CD4-positive, alpha-beta T cell (primary cell): ENCODE measurements at places on chromosomes 6 and 20. TPM values are rescaled to one million over a fixed set of nuclear protein-coding genes. Genes with fewer than 3 reads are reported as not detected.
A peak's percentile ranks its signal among the peaks of the same experiment; 100 is the strongest.

PRL gene
- total RNA-seq = not detected

LY6G6D gene
- total RNA-seq = not detected

LKAAEAR1 gene
- 0.30 TPM for total RNA-seq

RSPO4 gene
- total RNA-seq = 0.25 TPM

GRM1 gene
- not detected for total RNA-seq

C6orf136 gene
- total RNA-seq = 20.3 TPM

CCM2L gene
- not detected for total RNA-seq

ARID1B gene
- 125 TPM for total RNA-seq

NHLRC1 gene
- 0.11 TPM for total RNA-seq

IPCEF1 gene
- 96.8 TPM for total RNA-seq

ZNF311 gene
- total RNA-seq = 0.31 TPM

NKX2-4 gene
- not detected for total RNA-seq

SLC24A3 gene
- total RNA-seq = not detected

GNL1 gene
- 151 TPM for total RNA-seq

- no peak for DNase-seq
- peaks cover 91% of the 10 kb centered on the region for H3K4me1 ChIP-seq
- H3K27me3 ChIP-seq = no peaks in the 10 kb centered on the region
- H3K36me3 ChIP-seq = no peaks in the 10 kb centered on the region
- H3K27ac ChIP-seq = peak overlapping the region; percentile 98
Measured at GRCh38 chr6:30515106-30515505, 25.8 kb downstream of the HLA-E start.

DNA sequence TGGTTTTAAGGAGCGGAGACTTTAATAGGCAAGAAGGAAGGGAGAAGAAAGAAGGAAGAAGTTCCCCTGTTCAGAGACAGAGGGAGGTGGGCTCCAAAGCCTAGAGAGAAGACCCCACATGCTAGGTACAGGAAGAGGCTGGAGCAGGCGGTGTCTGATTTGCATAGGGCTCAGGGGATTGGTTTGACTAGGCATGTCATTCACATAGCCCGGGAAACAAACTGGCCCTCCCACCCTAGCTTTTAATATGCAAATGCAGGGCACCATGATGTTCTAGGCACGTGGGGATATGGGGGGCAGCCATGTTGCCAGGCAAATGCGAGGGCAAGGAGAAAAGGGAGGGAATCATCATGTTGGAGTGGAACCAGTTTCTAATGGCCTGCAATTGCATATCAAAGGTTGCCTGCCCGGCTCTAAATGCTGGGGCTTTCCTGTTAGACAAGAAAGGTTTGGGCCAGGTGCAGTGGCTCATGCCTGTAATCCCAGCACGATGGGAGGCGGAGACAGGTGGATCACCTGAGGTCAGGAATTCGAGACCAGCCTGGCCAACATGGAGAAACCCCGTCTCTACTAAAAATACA lies 34.3 kb upstream of the AGPAT4 start:
- no peaks in the 10 kb centered on the region for H3K27me3 ChIP-seq
- no peak overlapping the region for H3K4me3 ChIP-seq
- no peak overlapping the region for H3K27ac ChIP-seq
- no peaks in the 10 kb centered on the region for H3K4me1 ChIP-seq
- no peak for DNase-seq

DNA sequence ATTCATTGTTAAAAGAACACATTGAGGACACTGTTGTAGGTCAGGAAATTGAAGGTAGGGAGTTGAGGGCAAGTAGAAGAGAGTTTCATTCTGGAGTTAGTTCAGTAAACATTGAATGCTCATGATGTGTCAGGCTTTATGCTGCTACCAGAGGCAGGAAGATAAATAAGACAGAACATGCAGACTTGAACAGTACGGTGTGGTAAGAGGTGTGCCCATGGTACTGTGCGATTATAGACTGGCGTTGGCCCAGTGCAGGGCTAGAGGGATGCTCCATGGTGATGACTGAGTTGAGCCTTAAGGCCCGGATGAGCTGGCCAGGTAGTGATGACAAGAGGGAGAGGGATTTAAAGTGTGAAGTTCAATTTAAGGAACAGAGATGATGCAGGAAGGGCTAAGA lies 50.8 kb downstream of the CARMIL1 start:
- no peaks in the 10 kb centered on the region for H3K36me3 ChIP-seq
- H3K4me1 ChIP-seq = peaks cover 8% of the 10 kb centered on the region
- DNase-seq = no peak

DNA sequence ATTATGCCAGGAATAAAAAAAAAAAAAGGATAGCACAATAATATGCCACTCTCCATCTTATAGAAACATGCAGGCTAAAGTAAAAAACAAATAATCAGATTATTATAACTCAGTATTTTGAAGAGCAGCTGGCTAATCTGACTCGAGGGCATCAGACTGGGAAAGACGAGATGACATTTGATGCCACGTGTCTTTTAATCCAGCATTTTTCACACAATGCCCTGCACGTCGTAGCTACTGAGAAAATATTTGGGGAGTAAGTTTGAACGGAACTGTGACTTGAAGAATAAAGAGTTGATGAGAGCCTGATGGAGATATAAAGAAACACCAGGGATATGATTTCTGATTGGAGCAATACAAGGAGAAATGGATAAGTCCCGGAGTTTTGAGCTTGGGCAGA lies 237.7 kb downstream of the ARID1B start:
- no peak overlapping the region for H3K27ac ChIP-seq
- no peak for DNase-seq
- no peaks in the 10 kb centered on the region for H3K27me3 ChIP-seq
- no peaks in the 10 kb centered on the region for H3K36me3 ChIP-seq

GRCh38 chr6:113202852-113203714 lies 654.1 kb upstream of the MARCKS start:
- no peak for DNase-seq
- no peaks in the 10 kb centered on the region for H3K4me1 ChIP-seq
- no peak overlapping the region for H3K4me3 ChIP-seq
- H3K27ac ChIP-seq = no peak overlapping the region
- no peaks in the 10 kb centered on the region for H3K27me3 ChIP-seq

- no peak overlapping the region for H3K4me3 ChIP-seq
- H3K27ac ChIP-seq = no peak overlapping the region
- DNase-seq = no peak
- H3K4me1 ChIP-seq = no peaks in the 10 kb centered on the region
Measured at GRCh38 chr20:57779401-57780003, 69.7 kb upstream of the PMEPA1 start.

DNA sequence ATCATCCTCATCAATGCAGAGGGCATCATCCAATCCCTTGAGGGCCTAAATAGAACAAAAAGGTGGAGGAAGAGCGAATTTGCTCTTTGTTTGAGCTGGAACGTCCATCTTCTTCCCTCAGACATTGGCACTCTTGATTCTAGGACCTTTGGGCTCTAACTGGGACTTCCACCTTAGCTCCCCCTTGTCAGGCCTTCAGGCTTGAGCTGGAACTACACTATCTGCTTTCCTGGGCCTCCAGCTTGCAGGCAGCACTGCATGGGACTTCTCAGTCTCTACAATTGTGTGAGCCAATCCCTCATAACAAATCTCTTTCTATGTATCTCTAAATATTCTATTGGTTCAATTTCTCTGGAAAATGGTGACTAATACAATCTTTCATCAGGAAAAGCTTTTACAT lies 155.4 kb downstream of the MCHR2 start:
- no peaks in the 10 kb centered on the region for H3K36me3 ChIP-seq
- H3K4me3 ChIP-seq = no peak overlapping the region
- no peaks in the 10 kb centered on the region for H3K27me3 ChIP-seq
- no peak overlapping the region for H3K27ac ChIP-seq
- DNase-seq = no peak
- no peaks in the 10 kb centered on the region for H3K4me1 ChIP-seq

DNA sequence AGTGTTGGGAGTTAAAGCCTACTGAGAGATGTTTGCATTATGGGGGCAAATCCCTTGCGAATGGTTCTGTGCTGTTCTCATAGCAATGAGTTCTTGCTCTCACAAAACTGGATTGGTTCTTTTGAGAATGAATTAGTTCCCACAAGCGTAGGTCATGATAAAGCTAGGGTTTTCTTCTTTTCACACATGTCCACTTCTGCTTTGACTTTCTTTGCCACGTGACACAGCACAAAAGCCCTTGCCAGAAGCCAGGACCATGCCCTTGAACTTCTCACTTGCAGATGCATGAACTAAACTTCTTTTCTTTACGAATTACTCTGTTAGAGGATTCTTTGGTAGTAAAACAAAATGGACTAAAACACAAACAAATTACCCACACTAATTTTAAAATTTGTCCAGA lies 922.8 kb downstream of the EPHA7 start:
- H3K36me3 ChIP-seq = no peaks in the 10 kb centered on the region
- no peak overlapping the region for H3K4me3 ChIP-seq
- H3K4me1 ChIP-seq = no peaks in the 10 kb centered on the region
- no peak for DNase-seq

DNA sequence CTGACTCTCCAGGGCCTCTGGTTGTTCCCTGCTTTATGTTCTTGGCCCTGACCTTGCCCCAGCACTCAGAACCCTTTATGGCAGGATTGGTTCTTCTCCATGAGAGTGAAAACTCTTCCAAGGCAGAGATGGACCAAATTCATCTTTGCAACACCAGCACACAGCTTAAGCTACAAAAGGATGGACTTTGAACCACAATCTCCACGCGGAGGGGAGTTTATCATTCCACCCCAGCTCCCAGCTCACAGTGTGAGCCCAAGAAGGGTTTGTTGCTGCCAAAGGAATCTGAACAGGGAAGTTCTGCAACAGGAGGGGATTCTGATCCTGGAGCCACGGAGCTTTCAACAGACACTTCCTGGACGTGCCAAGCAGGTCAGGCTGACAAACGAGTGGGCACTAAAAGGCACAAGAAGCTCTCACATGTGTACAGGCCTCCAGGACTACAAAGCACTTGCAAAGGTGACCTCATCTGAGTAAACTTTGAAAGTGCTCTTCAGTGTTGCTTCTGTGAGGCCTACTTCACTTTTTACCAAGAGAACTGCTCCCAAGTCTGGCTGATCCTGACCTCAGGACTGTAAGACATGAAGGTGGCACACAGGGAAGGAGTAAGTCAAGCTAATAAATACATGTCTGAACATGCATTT lies 8.9 kb downstream of the FITM2 start:
- no peaks in the 10 kb centered on the region for H3K27me3 ChIP-seq
- H3K4me1 ChIP-seq = no peaks in the 10 kb centered on the region
- no peak overlapping the region for H3K27ac ChIP-seq
- peaks cover 8% of the 10 kb centered on the region for H3K36me3 ChIP-seq
- DNase-seq = no peak
- H3K4me3 ChIP-seq = no peak overlapping the region

GRCh38 chr6:118775381-118775780 lies 118.6 kb upstream of the ASF1A start:
- no peaks in the 10 kb centered on the region for H3K36me3 ChIP-seq
- no peak overlapping the region for H3K27ac ChIP-seq
- DNase-seq = no peak

GRCh38 chr6:169837529-169838250 lies 86.3 kb downstream of the ERMARD start:
- H3K27me3 ChIP-seq = peaks cover 6% of the 10 kb centered on the region
- H3K4me3 ChIP-seq = no peak overlapping the region
- DNase-seq = no peak
- H3K4me1 ChIP-seq = no peaks in the 10 kb centered on the region
- H3K36me3 ChIP-seq = no peaks in the 10 kb centered on the region

GRCh38 chr20:58906111-58906510 lies 53.6 kb downstream of the GNAS start:
- peaks cover 93% of the 10 kb centered on the region for H3K36me3 ChIP-seq
- H3K27me3 ChIP-seq = no peaks in the 10 kb centered on the region
- H3K4me1 ChIP-seq = peaks cover 29% of the 10 kb centered on the region
- DNase-seq = no peak

GRCh38 chr6:25640446-25640845 lies 11.6 kb upstream of the SCGN start:
- H3K27me3 ChIP-seq = peaks cover 15% of the 10 kb centered on the region
- H3K27ac ChIP-seq = no peak overlapping the region
- DNase-seq = no peak
- no peaks in the 10 kb centered on the region for H3K4me1 ChIP-seq

DNA sequence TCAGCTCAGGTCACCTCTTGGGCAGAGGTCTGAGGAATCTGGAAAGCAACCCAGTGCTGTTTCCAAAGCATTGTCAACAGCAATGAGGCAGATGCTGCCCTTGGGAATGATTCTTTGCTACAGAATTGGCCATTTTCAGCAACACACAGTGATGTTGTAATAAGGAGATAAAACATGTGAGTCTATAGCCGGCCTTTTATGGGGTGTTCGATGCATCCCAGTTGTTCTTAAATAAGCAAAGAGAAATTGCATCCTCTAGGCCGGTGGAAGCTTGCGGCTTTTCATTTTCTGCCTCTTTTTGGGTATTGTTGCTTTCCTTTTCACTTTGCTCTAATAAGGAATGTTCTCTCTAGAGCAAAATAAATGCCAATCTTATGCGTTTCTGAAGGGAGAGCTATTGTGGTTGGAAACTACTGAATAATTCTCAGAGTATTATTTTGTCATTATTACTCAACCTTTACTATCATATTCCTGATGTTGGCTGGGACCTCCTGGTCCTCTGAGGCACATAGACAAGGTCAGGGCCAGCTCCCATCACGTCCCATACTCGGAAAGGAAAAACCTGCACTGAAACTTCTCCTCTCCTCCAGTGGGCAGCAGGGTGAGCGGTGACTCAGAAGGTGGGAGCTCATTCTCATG lies 214.2 kb downstream of the CDH26 start:
- H3K27me3 ChIP-seq = no peaks in the 10 kb centered on the region
- DNase-seq = no peak
- H3K36me3 ChIP-seq = no peaks in the 10 kb centered on the region
- no peak overlapping the region for H3K27ac ChIP-seq

GRCh38 chr6:44672841-44673240 lies 285.3 kb downstream of the CDC5L start:
- no peak overlapping the region for H3K27ac ChIP-seq
- H3K4me3 ChIP-seq = no peak overlapping the region
- DNase-seq = no peak
- peaks cover 4% of the 10 kb centered on the region for H3K27me3 ChIP-seq
- H3K4me1 ChIP-seq = no peaks in the 10 kb centered on the region

DNA sequence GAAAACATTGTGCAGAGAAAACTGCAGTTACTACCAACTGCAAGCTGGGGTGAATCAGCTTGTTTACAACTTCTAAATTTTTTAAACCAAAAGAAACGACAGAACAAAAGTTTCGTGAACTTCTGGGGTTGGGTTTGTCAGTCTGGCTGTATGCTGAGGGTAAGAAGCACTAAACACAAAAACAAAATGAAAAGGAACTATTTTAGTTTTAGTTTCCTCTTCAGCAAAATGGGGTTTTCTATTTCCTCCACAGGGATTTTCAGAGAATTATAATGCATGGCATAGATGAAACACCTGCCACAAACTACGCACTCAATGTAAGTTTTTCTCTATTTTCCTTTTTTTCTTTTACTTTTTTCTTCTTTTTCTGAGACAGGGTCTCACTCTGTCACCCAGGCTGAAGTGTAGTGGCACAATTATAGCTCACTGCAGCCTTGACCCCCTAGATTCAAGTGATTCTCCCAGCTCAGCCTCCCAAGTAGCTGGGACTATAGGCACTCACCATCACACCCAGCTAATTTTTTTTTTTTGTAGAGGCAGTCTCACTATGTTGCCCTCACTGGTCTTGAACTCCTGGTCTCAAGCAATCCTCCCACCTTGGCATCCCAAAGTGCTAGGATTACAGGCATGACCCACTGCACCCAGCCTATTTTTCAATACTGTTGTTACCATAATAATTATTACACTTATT lies 40.6 kb downstream of the CGA start:
- DNase-seq = no peak
- H3K27ac ChIP-seq = no peak overlapping the region
- no peaks in the 10 kb centered on the region for H3K36me3 ChIP-seq
- H3K4me1 ChIP-seq = no peaks in the 10 kb centered on the region
- no peaks in the 10 kb centered on the region for H3K27me3 ChIP-seq
- no peak overlapping the region for H3K4me3 ChIP-seq

- no peak for DNase-seq
- H3K36me3 ChIP-seq = no peaks in the 10 kb centered on the region
- H3K27ac ChIP-seq = no peak overlapping the region
- H3K27me3 ChIP-seq = no peaks in the 10 kb centered on the region
- no peaks in the 10 kb centered on the region for H3K4me1 ChIP-seq
Measured at GRCh38 chr6:82712826-82713225, 349.2 kb downstream of the TPBG start.
